ENCODE measurements at places on chromosomes 2 and 18.
A peak's percentile ranks its signal among the peaks of the same experiment; 100 is the strongest.

DNA sequence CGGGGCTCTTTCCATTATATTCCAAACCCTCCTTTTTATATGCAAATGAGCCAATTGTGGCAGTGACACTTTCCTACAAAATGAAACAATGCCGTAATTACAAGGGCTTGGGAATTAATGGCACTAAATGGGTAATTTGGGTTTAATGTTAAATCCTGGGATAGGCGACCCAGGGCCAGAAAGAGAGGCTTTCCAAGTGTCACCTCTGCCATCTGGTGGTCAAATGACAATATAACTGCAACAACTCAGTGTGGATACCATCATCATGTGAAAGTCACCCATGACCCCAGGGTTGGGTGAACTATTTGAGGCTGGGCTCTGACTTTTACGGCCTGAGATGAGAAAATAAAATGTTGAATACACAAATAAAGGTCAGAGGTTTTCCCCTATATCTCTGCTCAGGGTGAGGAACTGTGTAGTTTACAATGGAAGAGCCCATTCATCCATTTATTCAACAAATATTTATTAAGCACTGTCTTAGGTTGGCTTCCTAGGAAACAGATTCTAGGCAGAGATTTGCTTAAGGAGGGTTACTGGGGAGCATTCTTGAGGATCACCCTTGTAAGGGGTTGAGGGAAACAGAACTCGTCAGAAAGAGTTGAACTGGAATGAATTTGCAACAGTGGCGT is 13.6 kb upstream of the THADA start:
- peak; percentile 62 for DNase-seq

DNA sequence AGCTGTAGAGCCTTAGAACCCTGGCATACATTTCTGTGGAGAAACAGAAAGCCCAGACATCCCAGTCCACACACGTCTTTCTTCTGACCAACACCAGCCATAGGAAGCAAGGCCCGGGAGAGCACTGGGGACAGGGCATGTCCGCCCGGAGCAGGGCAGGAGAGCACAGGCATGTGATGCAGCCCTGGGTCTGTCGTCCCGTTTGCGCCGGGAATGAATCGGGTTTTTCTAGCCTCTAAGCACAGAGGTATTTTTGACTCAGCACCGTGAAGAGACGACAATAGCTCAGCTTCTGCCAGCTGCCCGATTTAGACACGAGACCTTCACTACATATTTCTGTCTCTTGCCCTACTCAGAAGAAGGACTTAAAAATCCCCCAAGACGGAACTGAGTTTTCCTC is 7.3 kb upstream of the AMMECR1L start:
- no peak for DNase-seq

- no peak for DNase-seq
These were observed 743.8 kb downstream of the SLC4A3 start for GRCh38 chr2:220371211-220371610.

DNA sequence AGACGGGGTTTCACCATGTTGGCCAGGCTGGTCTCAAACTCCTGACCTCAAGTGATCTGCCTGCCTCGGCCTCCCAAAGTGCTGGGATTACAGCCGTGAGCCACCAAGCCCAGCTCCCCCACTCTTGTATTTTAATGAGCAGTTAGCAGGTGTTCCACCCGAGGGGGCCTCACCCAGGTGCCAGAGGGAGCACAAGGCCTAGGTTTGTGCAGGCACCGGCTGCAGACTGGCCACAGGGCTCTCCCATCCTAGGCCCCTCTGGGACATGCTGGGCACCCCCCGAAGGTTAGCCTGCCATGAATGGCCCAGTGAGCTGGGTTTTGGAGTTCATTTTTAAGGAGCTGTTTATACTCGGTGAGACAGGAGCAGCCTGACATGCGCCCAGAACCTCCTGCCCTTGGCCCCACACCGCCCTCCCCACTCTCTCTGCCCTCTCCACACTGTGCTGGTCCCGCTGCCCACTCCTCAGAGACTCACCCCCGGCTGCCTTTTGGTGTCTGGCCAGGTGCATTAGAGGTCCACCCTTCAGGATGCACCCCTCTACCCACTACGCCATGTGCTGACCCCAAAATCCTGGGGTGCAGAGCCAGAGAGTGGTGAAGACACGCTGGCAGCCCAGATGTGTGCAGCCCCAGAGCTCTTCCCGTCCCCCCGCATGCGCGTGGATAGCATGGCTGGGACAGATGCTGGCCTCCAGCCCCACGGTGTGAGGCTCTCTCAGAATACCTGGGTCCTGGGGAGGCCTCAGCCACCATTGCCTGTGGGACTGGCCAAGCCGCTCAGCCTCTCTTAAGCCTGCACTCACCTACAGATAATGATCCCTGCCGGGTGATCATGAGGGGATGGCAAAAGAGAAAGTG is 11.2 kb upstream of the KLF11 start:
- no peak for DNase-seq

Data from hematopoietic multipotent progenitor cell treated with erythropoietin and hydrocortisone succinate and interleukin-3 and kit ligand, for 17 days (in vitro differentiated cells).